ENCODE measurements at places on chromosomes 4 and X.

GRCh38 chr4:41428601-41429279, 109.2 kb upstream of the LIMCH1 start:
- DNase-seq: no peak

DNA sequence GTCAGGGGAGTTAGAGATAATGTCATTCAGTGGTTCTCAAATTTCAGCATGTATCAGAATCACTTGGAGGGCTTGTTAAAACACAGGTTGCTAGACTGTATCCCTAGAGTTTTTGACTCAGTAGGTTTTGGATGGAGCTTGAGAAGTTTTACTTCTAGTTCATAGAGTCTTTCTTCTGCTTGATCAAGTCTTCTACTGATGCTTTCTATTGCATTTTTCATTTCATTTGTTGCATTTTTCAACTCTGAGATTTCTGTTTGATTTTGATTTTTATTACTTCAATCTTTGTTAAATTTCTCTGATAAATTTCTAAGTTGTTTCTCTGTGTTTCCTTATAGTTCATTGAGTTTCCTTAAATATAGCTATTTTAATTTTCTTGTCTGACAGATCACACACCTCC, 361.4 kb downstream of the RAPGEF2 start:
- DNase-seq: no peak

DNA sequence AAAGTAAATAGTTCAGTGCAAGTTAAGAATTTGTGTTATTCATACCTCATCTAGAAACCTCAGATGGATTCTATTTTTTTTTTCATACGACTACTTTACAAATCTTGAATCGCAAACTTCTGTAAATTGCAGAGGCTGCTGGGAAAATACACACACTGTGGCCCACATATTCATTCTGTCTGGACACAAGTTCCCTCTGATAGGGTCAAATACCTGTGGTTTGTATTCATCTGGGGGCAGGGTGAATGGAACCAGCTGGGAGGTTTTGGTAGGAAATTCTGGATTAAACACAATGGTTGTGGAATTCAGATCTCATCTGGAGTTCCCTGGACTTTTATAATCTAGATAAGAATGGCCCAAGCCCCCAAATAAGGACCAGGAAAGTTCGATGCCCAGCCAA, 56.2 kb downstream of the SPATA18 start:
- no peak for DNase-seq

DNA sequence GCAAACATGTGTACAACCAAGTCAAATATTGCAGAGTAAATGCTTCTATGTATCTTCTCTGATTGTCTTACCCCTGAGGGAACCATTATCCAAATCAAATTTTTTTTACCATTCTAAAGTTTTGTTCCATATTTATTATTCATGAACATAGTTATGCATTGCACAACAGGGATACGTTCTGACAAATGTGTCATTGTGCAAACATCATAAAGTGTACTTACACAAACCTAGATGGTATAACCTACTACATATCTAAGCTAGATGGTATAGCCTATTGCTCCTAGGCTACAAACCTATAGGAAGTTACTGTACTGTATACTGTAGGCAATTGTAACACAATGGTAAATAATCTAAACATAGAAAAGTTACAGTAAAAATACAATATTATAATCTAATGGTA, 23.4 kb downstream of the BEX3 start:
- no peak for DNase-seq

DNA sequence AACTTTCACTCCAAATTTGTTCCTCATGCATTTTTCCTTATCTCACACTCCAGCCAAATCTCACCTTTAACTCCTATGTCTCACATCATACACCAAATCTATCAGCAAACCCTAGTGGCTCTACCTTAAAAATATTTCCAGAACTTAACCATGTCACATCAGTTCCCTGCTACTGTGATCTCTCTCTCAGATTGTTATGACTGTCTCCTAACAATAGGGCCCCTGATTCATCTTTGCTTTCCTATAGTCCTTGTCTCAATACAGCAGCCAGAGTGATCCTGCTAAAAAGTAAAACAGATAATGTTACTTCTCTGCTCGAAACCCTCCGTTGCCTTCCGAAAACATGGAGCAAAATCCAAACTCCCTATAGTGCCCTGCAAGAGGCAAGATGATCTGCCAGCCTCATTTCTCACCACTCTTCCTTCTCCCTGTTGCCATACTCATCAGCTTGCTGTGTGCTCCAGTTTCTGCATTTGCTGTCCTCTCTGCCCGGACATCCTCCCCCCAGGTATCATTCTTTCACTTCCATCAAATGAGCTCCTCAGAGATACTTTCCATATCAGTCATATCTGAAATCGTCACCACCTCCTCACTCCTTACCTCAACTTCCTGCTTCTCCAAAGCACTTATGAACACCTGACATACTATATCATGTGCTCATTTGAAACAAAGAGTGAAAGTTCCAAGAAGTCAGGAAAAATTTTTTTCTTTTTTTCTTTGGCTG, 293.4 kb upstream of the NR3C2 start:
- DNase-seq: no peak

DNA sequence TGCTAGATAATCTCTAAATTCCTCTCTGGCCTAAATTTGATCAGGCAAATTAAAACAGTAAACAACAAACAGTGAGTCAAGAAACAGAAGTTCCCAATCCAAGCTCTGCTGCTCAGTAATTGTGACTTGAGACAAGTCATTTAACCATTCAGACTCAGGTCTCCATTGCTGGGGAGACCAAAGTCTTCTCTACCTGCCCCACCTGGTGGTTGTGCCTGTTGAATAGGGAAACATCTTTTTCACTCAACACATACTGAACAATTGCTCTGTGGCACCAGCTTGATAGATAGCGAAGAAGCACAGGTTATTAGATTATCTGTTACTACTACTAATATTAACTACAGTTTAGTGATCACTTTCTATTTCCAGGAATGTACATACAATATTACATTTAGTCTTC, 112.1 kb upstream of the EOLA2 start:
- DNase-seq: no peak

DNA sequence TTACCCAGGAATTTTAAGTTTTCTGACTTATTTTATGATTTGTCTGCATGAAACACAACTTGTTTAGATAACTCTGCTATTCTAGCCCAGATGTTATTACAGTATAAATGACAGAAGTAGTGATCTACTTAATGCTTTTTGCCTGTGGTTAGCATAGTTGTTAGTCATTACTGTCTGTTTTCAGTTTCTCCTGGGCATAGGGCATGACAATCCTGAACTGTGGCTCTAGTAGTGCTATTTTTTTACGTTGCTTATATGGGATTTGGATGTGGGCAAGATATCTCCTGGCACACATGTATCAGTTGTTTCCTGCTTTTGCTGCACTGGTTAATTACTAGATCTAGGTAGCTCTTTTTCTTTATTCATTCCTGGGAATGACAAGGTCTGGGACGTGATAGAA, 1005.8 kb downstream of the PCDH18 start:
- no peak for DNase-seq

DNA sequence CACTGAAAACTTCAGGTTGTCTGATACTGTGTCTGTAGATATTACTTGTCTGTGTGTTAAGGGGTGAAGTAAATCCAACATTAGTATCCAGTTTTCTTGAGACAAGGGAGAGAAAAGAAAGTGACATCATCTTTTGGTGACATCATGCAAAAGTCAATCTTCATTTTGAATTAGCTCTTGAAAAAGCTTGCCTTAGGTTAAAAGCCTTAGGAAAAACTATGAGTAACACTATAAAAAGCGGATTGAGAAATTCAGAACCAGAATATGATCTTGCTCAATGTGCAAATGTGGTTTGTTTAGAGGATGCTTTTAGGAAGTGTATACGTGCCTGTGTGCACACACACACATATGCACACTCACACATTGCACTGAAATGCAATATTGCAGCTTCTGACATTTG, 345.8 kb upstream of the CASK start:
- DNase-seq: no peak

GRCh38 chr4:95049551-95050233, 291.9 kb downstream of the BMPR1B start:
- no peak for DNase-seq

- DNase-seq: no peak
Observed at GRCh38 chr4:86909546-86910295, 17.5 kb upstream of the C4orf36 start.

DNA sequence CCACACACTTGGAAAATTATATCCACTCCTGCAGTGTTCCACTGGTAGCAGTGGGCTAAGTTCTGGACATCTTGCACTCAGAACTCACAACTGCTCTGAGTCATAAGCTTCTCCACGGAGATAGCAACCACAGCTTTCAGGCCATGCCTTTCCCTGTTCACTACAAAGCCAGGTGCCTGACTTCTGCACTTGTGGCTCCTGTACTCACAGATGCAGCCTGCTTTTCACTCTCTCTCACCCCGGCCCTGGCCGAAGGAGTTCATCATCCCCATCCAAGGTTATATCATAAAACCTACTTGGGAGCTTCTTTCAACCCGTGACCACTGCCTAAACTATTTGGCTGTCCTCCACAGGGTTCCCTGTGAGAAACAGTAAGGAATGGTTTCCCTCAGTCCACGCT, 999.4 kb downstream of the GLUD2 start:
- no peak for DNase-seq

- no peak for DNase-seq
Observed at GRCh38 chrX:1485033-1485432, 32.3 kb upstream of the ASMTL start.

GRCh38 chr4:171676555-171677215, 136.5 kb upstream of the GALNTL6 start:
- no peak for DNase-seq

DNA sequence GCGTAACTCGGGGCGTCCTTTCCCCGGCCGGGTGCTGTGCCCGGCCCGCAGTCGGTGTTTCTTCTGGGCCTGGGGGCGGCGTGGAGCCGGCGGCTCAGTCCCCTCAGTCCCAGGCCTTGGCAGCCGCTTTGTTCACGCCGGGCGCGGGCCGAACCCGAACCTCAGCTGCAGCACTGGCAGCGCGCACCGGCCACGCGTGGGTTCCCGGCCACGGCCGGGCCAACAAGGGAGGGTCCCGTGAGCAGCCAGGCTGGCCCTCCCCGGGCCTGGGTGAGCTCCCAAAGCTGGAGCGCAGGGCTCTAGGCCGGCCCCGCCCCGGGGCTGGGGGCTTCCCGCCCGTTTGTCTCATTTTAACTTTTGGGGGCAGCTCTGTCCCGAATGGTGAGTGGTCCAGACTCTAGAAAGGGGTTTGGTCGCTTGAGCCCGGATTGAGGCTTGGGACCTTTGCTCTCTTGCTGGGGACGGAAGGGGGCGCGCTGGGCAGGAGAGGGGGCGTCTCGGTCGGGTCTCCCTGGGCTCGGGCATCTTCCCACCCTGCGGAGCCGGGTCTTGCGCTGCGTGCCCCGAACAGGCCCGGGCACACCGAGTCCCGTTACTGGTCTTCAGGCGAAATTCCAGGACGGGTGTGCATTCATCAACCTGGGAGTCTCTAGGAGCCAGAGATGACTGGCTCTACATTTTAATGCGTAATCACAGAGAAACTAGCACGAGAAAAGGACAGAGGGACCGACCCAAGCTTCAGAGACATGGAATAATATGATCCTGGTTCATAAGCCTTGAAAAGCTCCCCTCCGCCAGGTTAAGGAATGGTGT, 177.1 kb downstream of the CBR4 start:
- DNase-seq: no peak

DNA sequence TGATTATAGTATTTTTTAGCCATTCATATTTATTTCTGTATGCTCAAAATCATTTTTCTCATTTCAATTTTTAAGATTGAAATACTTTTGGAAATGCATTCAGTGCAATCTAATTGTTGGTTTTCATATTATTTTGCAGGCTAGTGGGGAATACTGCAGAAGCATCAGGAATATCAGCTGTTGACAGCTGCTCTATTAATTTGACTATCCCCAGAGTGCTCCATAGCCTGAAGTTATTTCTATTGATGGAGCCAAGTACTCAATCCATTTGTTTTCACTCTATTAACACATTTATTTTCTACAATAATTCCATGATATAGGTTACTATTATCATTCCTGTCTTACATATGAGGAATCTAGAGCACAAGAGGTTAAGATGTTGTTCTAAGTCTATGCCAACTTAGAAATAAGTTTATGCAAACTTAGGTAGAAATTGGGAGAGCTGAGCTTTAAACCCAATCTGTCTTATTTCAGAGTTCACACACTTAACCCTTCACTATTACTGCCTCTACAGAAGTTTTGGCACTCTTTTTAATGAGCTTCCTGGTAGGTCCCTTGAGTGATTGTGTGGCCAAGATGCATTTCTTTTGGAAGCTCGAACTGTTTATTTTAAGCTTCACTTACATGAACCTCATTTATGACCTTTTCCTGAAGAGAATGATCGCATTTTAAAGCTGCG, 65.6 kb upstream of the PCDH18 start:
- no peak for DNase-seq

- DNase-seq: no peak
Observed at GRCh38 chr4:48375651-48376304, 34.4 kb downstream of the SLAIN2 start.

GRCh38 chrX:71919431-71919830, 8.8 kb downstream of the NHSL2 start:
- DNase-seq: no peak

DNA sequence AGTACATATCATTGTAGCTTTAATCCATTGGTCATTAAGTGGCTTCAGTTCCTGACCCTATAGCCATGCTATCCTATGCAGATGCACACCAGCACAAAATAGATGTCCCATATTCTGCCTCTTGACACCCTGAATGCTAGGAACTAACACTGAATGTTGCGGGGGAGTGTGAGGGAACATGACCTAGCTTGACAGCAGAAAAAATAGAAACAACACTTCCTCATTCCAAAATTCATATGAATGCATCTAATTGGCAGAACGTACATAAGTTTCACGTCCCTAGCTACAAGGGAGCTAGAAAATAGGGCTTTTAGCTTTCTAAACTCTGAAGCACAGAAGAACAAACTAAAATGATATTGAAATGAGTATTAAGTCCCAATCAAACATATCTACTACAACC, 14.4 kb upstream of the DCAF8L1 start:
- DNase-seq: no peak

DNA sequence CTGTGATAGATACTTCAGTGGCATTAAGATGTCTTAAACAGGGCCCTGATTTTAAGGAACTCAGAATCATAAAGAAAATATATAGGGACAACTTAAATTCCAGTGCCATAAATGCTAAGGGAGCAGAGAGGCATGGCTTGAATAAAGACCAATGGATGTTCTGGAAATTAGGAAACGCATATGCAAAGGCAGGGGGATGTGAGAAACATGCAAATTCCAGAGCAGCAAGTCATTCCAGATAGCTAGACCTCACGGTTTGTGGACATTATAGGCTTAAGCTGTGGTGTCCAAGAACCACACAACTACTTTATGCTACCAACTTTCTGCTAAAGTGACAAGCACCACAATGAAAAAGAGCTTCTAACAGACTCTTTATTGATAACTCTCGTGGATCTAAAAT, 132.6 kb upstream of the ANK2 start:
- no peak for DNase-seq

GRCh38 chrX:24925430-24925829, 90.3 kb downstream of the ARX start:
- no peak for DNase-seq

GRCh38 chrX:17822351-17822750, 38.7 kb downstream of the RAI2 start:
- DNase-seq: no peak

DNA sequence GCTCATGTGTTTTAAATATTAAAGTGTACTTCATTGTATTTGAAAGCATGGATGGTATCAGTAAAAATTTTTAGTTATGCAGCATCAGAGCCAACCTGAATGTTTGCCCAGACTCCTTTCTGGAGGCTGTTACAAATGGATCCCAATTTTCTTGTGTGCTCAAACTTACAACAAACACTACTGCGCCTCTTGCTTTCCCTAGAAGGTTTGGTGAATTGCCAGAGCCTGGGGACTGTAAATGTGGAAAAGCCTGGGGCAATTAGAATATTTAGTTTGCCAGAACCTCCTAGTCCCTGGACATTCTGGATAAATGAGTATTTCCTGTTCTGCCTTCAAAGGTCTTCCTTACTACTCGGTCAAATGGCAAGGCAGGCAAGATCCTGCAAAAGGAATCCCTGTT, 4.8 kb downstream of the CAPN6 start:
- DNase-seq: no peak

Data from CD4-positive, alpha-beta T cell treated with Interleukin-17A for 1 hour (primary cell).